Smooth muscle cell of bladder (primary cell): ENCODE measurements at places on chromosomes 2 and 18. TPM values are rescaled to one million over a fixed set of nuclear protein-coding genes. Genes with fewer than 3 reads are reported as not detected.

CDCA7 gene
- total RNA-seq = 0.43 and 0.55 TPM in 2 replicates

GGCX gene
- 45.7 and 58.6 TPM in 2 replicates for total RNA-seq

ATG9A gene
- total RNA-seq = 31.1 and 43.0 TPM in 2 replicates

INPP5D gene
- 0.43 and 0.46 TPM in 2 replicates for total RNA-seq

CPS1 gene
- total RNA-seq = 15.5 and 18.4 TPM in 2 replicates

STPG4 gene
- total RNA-seq = 0.28 and 0.37 TPM in 2 replicates

IL36B gene
- total RNA-seq = not detected in 2 replicates

FAM237A gene
- total RNA-seq = not detected in 2 replicates

SLC8A1 gene
- 13.1 and 19.8 TPM in 2 replicates for total RNA-seq

EVA1A gene
- 13.2 and 13.4 TPM in 2 replicates for total RNA-seq

DSEL gene
- 43.2 and 60.6 TPM in 2 replicates for total RNA-seq

TOGARAM2 gene
- total RNA-seq = 0.14 and 0.37 TPM in 2 replicates

XDH gene
- total RNA-seq = 0.14 TPM in 1 of 2 replicates, not detected in the other

FHL2 gene
- 152 and 244 TPM in 2 replicates for total RNA-seq

CAD gene
- 19.6 and 28.0 TPM in 2 replicates for total RNA-seq

EIF4E2 gene
- total RNA-seq = 101 and 137 TPM in 2 replicates

GPR155 gene
- 4.8 and 6.1 TPM in 2 replicates for total RNA-seq

POTEC gene
- total RNA-seq = under 0.01 TPM in 1 of 2 replicates, not detected in the other

CNTNAP5 gene
- total RNA-seq = not detected in 2 replicates

TMEM37 gene
- total RNA-seq = 0.37 and 0.57 TPM in 2 replicates

FBXO15 gene
- total RNA-seq = 1.0 and 1.1 TPM in 2 replicates

SPDYA gene
- 0.71 and 1.4 TPM in 2 replicates for total RNA-seq

ITPRIPL1 gene
- total RNA-seq = 0.43 and 0.74 TPM in 2 replicates

DNAH6 gene
- total RNA-seq = 0.09 and 0.14 TPM in 2 replicates

ACOXL gene
- total RNA-seq = not detected in 2 replicates

TDRD15 gene
- not detected in 2 replicates for total RNA-seq

CAB39 gene
- 43.5 and 48.6 TPM in 2 replicates for total RNA-seq

GAREM2 gene
- total RNA-seq = 0.43 and 0.65 TPM in 2 replicates

ERBB4 gene
- total RNA-seq = under 0.01 TPM in 1 of 2 replicates, not detected in the other

LYPD6B gene
- total RNA-seq = 0.18 and 2.0 TPM in 2 replicates

OTOS gene
- total RNA-seq = not detected in 2 replicates

CD302 gene
- total RNA-seq = 6.1 and 8.0 TPM in 2 replicates

C2orf42 gene
- 15.9 and 16.2 TPM in 2 replicates for total RNA-seq

WNT6 gene
- total RNA-seq = not detected in 2 replicates

IHH gene
- total RNA-seq = not detected in 2 replicates

LHCGR gene
- not detected in 2 replicates for total RNA-seq

REL gene
- total RNA-seq = 1.7 and 2.7 TPM in 2 replicates

GPR17 gene
- total RNA-seq = not detected in 2 replicates

SPATA3 gene
- total RNA-seq = not detected in 2 replicates

PTCD3 gene
- total RNA-seq = 72.7 and 76.2 TPM in 2 replicates

NEU2 gene
- not detected in 2 replicates for total RNA-seq

CPLX4 gene
- total RNA-seq = not detected in 2 replicates
